ENCODE measurements at places on chromosomes 4 and X. TPM values are rescaled to one million over a fixed set of nuclear protein-coding genes. Genes with fewer than 3 reads are reported as not detected.

DNA sequence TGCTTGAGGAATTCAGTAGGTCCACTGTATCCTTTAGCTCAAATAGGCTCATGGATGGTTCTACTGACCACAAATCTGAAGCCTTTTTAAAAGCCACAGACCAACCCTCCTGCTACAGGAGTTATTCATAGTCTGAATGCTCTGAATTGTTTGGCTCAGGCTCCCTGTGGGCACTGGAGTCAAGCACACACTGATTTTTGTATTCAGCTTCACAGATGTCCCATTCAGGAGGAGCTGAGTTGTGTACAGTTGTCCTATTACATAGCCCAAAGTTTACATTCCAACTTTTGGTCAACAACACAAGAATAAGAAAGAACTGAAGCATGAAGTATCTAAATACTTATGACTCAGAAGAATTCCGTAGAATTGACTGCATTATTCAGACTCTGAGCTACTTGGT is 243.9 kb downstream of the UNC5C start:
- peak; percentile 71 for DNase-seq

Gene PYURF
- total RNA-seq = 53.2 TPM

- no peak for DNase-seq
These were observed 6.8 kb upstream of the BCOR start for GRCh38 chrX:40104630-40104984.

- DNase-seq = no peak
These were observed 52.0 kb downstream of the CXorf58 start for GRCh38 chrX:23959781-23960180.

Gene ANXA5
- 251 TPM for total RNA-seq

- peak; percentile 78 for DNase-seq
These were observed 1080.9 kb downstream of the FAT4 start for GRCh38 chr4:126395664-126396063.

GRCh38 chrX:40405399-40405798 is 175.4 kb upstream of the ATP6AP2 start:
- DNase-seq = no peak

Gene MAGEC3
- total RNA-seq = not detected

Gene APLN
- total RNA-seq = under 0.01 TPM

DNA sequence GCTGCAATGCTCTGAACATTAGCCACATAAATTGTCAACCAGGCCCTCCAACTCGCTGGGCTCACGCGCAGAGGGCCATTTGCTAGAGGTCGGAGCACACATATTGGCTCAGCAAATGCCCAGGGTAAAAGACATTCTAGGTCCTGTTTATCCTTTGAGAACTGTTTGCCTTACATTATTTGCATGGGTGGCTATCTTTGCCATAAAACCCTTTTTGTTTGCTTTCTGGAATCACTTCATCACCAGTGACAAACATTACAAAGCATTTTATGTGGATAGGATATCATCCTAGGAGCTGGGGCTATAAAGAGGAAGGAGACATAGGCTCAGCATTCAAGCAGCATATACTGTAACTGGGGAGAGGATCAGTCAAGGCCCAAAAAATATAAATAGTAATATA is 149.2 kb upstream of the RAI2 start:
- no peak for DNase-seq

Gene NLGN3
- under 0.01 TPM for total RNA-seq

Gene WAS
- not detected for total RNA-seq

DNA sequence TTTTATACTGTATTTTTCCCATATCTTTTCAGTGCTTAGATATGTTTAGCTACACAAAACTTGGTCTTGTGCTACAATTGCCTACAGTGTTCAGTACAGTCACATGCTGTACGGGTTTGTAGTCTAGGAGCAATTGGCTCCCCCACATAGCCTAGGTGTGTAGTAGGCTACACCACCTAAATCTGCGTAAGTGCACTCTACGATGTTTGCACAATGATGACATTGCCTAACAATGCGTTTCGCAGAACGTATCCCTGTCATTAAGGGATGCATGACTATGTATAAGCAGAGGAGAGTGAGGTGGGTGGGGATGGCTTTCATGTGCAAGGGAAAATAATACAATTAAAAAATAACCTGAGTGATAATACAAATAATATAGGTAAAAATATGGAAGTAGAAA is 131.4 kb downstream of the GBA3 start:
- DNase-seq = peak; percentile 67
